ENCODE measurements at places on chromosomes 13 and 19. TPM values are rescaled to one million over a fixed set of nuclear protein-coding genes. Genes with fewer than 3 reads are reported as not detected.
A peak's percentile ranks its signal among the peaks of the same experiment; 100 is the strongest.

- peak; percentile 59 for DNase-seq
Observed at GRCh38 chr19:2315818-2316353, 7.9 kb upstream of the LINGO3 start.

- DNase-seq, result no peak
Observed at GRCh38 chr13:78977311-78977710, 318.4 kb upstream of the OBI1 start.

DNA sequence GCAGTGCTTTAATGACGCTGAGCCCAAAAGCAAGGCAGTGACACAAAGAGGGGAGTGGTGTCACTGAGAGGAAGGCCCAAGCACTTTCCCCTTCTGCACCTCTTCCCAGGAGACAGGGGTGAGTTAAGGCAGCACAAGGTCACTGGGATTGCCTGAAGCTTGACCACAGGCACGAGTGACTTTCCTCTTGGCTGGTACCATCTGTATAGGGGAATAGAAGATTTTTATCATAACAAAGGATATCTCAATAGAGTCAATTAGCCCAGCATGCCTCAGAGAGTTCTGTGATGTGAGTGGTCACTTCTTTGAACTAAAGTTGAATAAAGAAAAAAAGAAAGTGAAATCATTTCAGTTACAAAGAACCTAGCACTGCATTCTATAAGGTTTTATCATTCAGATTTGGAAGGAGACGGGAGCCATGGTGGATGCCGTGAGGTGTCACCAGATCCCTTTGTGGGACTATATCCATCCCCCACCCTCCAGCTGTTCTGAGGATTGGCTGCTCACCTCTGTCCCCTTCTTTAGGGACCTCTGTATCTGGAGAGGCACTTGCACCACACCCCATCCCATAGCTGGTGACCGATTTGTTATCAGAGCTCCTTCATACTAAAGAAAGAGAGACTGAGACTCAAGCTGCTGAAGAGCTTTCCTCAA is 291.2 kb downstream of the DCT start:
- DNase-seq, result no peak

GRCh38 chr13:30608364-30608763 is 9.4 kb upstream of the USPL1 start:
- DNase-seq, result no peak

DNA sequence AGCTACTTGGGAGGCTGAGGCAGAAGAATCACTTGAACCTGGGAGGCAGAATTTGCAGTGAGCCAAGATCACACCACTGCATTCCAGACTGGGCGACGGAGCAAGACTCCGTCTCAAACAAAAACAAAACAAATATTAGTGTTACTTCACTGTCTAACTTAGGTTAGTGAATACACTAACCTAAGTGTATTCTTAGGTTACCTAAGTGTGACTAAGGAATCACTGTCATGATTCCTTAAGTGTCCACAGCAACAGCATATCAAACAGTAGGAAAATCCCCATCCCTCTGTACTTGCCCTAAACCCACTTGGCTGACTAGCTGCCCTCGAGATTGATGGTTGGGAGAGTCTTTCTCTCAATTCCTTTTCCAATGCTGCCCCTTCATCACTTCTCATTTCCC is 11.8 kb upstream of the LRCH1 start:
- no peak for DNase-seq

DNA sequence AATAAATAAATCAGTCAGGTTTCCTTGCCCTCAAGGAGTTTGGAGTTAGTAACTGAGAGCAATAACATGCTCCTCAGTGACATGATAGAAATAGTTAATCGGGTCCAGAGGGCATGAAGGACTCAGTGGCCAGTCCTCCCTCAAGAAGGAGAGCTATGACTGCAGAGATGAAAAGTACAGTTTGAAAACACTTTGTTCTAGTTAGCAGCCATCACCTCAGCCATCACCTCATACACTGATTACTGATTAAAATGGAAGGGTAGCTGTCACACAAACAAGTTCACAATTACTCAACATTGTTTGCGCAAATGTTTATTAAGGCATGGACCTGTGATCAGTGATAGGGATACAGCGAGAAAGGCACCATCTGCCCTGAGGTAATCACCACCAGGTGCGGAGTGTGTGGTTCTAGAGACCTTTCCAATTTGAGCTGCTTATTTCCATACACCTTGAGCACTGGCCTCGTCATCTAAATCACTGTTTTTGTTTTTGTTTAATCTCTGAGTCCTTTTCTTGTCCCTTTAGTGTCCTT is 85.3 kb upstream of the RAP2A start:
- no peak for DNase-seq

DNA sequence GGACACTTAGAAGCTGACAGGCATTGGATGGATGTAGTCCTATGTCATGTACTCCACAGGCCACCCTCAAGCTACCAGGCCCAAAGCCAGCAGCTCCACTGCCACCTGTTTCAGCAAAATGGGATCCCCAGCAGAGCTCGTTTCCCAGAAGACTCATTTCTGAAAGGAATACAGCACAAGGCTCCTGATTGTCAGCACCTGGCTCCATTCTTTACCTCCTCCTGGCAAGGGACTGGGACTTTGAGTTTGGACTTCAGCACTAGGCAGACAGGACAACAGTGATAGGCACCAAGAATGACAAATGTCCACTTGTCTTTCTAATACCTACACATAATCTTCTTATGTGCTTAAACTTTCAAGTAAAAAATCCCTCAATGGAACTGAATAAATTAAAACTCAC is 150.4 kb upstream of the RXFP2 start:
- DNase-seq, result peak; percentile 22

- no peak for DNase-seq
Observed at GRCh38 chr13:89750371-89750770, 1597.1 kb upstream of the MIR17HG start.

GRCh38 chr13:21884965-21885567 is 214.2 kb downstream of the FGF9 start:
- no peak for DNase-seq

DNA sequence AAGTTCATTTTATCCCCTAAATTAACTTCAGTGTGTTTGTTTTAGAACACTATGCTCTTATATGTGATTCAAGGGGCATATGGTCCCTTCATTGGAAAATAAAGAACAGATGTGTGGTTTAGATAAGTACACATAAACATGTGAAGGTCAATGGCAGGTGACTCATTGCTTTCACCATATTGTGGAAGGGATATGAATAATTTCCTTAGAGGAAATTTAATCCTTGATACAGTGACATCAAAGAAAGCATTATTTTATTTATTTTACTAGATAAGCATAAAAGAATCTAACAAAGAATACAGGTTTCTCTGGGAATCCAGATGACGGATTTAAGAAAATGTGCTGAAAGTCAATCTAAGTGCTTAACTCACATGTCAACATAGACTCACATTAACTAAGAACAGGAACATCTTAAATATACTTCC is 373.5 kb downstream of the KCTD12 start:
- DNase-seq, result no peak

DNA sequence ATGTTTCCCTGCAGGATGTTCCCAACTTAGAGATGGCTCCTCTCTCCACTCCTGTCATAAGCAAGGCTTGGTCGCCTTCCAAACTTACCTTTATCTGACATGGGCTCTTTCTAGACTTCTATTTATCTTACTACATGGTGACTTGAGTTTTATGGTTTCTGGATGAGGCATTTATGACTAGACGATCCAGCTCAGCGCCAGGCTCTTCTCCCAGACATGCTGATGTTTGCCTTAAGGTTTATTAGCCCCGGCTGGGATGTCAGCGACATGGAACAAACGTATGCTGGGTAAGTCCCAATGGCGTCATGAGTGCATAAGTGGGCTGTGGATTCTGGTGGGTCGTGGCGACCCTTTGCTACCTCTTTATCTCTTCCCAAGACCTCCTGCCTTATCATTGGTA is 39.8 kb upstream of the SLC15A1 start:
- no peak for DNase-seq

DNA sequence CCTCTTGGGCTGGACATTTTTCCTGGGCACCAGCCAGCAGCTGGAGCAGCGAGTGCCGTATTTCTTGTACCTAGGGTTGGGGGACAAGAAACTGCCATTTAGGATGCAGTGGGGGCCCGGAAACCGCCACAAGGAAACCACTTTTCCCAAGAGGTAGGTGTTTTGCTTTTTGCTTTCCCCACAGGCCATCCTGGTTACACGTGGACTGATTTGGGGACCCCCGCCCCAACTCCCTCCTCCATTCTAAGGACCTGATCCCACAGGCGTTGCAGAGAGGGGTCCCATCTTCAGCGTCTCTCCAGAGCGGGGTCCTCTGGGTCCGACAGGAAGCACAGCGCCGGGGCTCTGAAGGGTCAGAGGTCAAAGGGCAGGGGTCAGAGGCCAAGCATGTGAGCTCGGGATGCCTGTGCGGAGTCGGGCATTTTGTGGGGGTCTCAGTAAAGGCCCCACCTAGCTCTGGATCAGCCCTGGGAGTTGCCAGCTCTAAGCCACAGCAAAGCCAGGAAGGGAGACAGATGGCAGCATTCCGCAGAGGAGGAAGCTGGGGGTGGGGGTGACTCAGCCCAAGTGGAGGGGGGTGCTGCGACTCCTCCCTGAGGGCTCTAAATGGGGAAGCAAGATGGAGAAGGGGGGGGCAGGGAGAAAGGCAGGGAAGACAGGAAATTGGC is 4.3 kb downstream of the ZGLP1 start:
- DNase-seq, result no peak

- no peak for DNase-seq
Observed at GRCh38 chr19:2970201-2970835, 7.0 kb upstream of the TLE6 start.

GRCh38 chr19:19050731-19051130 is 13.1 kb upstream of the SLC25A42 start:
- DNase-seq, result no peak

DNA sequence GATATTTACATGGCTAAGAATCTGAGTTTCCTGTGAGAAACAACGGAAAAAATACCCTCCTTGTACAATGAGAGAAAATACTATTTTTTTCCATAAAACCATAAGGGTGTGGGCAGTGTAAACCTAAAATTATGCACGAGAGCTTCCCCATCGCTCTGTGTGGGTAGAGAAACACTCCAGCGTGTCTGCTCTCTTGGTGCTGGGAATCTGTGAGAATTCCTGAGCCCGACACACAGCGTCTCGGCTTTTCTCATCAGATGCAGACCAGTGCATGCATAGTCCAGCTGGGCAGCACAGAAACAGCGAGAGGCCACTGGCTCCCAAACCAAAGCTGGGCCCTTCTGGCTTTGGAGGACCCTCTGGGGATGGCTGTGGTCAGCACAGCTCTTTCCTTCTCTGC is 12.0 kb downstream of the PLPP2 start:
- DNase-seq, result no peak

- no peak for DNase-seq
Observed at GRCh38 chr13:66425741-66426140, 804.4 kb downstream of the PCDH9 start.

DNA sequence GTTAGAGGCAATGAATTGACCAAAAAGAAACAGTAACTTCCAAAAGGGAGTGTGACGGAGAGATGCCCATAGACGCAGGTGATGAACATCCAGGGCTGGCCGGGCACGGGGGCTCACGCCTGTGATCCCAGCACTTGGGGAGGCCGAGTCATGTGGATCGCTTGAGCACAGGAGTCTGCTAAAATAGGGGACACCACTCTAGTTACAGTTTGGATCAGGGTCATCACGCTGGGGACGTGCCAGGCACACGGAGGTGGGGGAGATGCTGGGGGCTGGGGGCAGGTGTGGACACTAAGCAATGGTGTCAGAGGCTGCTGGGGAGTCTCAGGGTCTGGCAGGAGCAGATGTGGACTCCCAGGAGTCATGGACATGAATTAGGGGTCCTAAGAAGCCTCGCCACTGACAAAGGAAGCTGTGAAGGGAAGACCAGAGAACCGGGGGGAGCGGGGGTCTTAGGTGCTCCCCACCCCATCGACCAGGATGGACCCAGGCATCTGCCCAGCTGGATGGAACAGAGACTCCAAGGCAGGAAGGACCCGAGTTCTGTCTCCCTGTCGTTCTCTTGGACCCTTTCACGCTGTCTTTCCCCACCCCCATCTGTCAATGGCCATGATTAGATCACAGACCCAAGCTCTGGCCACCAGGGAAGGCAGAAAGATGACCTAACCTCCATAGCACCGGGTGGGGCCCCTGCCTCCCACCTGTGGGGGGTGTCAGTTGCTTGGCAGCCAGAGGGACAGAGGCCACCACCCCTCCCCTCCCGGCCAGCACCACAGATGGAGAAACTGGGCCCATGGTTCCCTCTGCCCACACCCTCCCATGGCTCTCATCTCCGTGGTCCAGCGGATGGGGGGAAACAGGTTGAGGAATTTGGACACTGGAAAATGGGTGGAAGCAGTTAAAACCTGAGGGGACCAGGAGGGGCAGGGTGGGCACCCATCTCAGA is 19.6 kb downstream of the CCDC8 start:
- DNase-seq, result no peak

DNA sequence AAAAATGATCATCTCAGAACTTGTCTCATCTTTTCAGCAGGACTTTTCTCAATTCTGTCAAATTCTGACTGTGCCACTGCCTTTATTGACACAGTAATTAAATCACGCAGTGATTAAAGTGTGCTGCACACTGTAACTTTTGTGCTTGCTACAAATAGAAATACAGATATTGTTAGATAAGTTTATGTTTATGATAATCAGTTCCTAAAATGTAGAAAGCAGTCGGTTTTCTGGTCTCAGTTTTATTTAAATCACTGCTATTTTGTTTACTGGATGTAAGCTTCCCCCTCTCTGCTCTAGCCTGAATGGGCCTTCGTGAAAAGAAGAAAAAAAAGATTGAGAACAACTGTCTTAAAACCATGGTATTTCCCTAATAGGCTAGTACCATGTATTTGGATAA is 258.8 kb upstream of the STARD13 start:
- DNase-seq, result no peak

MYCBP2 gene
- total RNA-seq, result 42.6 TPM

DAPK3 gene
- total RNA-seq, result 74.3 TPM

ETV2 gene
- total RNA-seq, result 1.4 TPM

TNFSF13B gene
- 4.6 TPM for total RNA-seq

LPAR6 gene
- 4.9 TPM for total RNA-seq

DACH1 gene
- 5.2 TPM for total RNA-seq

RHPN2 gene
- total RNA-seq, result 78.3 TPM

OR2Z1 gene
- not detected for total RNA-seq

KCNK6 gene
- 19.8 TPM for total RNA-seq

Measured in colonic mucosa (tissue), 4 donors.